Thoracic aorta (tissue), 2 donors: ENCODE measurements at places on chromosomes 7 and 10. TPM values are rescaled to one million over a fixed set of nuclear protein-coding genes. Genes with fewer than 3 reads are reported as not detected.

DNA sequence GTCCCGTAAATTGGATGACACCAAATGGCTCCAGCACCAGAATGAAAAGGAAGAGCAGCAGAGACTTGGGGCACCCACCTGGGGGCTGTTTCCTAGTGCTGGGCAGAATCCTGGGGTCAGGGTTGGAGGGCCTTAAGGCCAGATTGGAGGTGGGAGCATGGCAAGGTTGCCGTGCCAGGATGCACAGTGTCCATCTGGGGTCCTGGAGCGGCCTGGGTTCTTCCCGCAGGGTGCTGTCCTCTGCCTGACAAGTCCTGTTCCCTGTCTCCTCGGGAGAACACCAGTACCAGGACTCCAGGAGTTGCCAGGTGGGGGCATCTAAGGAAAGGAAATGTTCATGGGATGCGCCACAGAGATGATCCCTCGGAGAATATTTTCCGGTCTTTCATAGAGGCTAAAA is 42.8 kb downstream of the MGMT start:
- no peak for DNase-seq

Gene TMEM196
- not detected for total RNA-seq

- DNase-seq: no peak
These were observed 61.0 kb downstream of the RASGEF1A start for GRCh38 chr10:43205681-43206390.

DNA sequence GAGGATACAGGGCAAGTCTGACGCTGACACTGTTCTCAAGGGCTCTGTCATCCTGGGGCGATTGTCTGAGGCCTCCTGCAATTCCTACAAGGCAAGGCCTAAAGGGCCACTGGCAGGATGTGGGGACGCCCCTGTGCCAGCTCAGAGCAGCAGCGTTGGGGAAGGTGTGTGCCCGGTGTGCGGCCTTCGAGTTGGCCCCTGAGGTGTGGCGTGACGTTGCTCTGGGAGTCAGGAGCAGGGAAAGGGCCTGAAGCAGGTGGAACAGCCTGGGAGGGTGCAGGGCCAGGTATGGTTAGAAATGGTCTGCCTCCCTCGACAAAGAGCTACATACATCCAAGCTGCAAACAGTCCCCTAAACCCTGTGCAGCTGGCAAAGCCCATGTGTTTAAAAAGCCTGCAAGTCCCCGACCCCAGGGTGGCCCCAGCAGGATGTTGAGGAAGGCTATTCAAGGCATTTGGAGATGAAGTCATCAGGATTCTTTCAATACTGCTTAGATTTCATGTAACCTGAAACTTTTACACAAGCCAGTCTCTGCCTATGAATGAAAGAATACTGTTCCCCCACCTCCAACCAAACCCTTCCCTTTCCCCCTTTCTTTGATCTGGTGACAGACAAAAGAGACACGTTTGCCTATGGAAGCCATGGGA is 142.5 kb upstream of the TNS3 start:
- no peak for DNase-seq

Gene COL17A1
- total RNA-seq: 0.95 TPM

DNA sequence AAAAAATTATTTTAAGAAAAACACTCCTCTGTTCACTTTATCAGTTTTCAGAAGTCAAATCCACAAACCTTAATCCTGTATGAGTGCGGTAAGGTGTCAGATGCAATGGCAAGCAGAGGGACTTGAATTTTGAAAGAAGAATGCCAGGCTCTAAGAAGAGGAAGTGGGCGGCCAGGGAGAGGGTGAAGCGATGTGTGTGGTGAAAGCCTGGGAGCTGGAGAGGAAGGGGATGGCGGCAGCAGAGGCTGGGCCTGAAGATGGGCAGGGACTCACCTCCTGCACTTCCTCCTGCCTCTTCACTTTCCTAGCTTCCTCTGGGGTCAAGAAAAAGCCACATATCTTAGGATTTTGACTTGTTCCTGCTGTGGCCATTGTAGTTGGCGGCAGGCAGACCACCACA is 609.6 kb downstream of the PARD3 start:
- no peak for DNase-seq

DNA sequence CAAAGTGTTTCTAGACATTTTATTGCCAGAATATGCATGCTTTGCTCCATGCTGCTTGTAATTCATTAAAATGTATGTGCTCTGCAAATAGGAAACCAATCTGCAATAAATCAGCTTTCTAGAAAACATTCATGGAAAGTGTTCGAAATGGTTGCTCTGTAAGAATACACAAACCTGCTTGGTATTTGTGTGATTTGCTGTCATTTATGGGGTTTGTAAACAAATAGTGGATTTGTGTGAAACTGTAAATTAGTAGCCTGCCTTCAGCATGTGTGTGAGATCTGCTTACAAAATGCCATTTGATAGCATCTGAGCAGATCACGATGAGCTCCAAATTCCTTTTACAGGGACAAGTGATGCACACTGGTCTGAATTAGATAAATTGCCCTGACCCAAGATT is 219.0 kb upstream of the CSTF2T start:
- DNase-seq: no peak

GRCh38 chr7:75611557-75612178 is 119.5 kb downstream of the SPDYE5 start:
- DNase-seq: peak; percentile 72

DNA sequence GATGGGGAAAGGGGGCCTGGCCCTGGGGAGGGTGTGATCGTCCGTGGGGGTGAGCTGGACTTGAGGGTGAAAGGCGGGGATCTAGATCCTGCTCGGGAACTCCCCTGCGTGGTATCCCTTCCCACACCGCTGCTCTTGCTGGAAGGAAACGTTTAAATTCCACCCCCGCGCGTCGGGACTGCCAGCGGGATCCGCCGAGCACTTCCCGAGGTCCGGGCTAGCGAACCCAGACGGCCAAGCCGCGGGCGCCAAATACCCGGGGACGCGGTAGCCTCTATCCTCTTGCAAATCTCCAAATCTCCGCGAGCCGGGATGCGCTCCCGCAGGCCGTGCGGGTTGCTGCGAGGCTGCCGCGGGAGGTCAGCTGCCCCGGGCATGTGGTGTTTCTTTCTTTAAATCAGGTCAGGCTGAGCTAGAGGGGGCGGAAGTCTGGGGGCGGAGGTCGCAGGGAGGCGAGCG is 904 bp downstream of the NPTX2 start:
- no peak for DNase-seq

- no peak for DNase-seq
These were observed 64.9 kb downstream of the MCU start for GRCh38 chr10:72756674-72757385.

GRCh38 chr7:31382722-31383121 is 42.2 kb upstream of the NEUROD6 start:
- no peak for DNase-seq

- no peak for DNase-seq
These were observed 336.2 kb downstream of the PAXIP1 start for GRCh38 chr7:154666768-154667167.

GRCh38 chr7:130266258-130266960 is at the start of gene CPA2:
Gene CPA2 (plus strand): TSS chr7:130266863. CDS start chr7:130266882, 19 bp downstream.
- DNase-seq: no peak

- no peak for DNase-seq
These were observed 19.5 kb downstream of the EN2 start for GRCh38 chr7:155477476-155477875.

GRCh38 chr7:128888756-128889095 is 21.8 kb downstream of the KCP start:
- DNase-seq: no peak
